ENCODE measurements at places on chromosomes 3 and 15.

GRCh38 chr3:107543666-107544065 lies 20.9 kb downstream of the BBX start:
- DNase-seq, result no peak

- DNase-seq, result no peak
These were observed 347.2 kb upstream of the TPRG1 start for GRCh38 chr3:188824566-188824965.

GRCh38 chr15:62942428-62942827 lies 100.1 kb upstream of the TPM1 start:
- DNase-seq, result no peak

- DNase-seq, result no peak
These were observed 8.4 kb downstream of the HSPBAP1 start for GRCh38 chr3:122785231-122785630.

GRCh38 chr15:23565395-23566070 lies at the start of gene MKRN3:
Gene MKRN3 (plus strand): TSS chr15:23565674. CDS start chr15:23565783, 109 bp downstream.
- DNase-seq, result no peak

DNA sequence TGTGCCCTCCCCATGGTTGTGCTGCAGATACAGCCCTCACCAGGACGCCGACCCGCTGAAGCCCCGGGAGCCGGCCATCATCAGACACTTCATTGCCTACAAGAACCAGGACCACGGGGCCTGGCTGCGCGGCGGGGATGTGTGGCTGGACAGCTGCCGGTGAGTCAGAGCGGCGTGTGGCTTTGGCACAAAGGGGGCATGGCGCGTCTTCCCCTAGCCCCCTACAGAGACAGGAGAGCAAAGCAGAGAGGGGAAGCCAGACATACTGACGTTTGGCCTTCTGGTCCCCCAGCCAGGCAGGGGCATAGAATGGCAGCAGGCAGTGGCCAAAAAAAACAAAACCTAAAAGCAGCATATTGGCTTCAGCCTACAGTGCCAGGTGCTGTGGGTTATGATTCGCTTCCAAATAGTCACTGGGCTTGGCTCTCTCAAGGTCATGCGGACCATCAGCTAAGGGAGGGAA lies 64.0 kb downstream of the MESD start:
- no peak for DNase-seq

- no peak for DNase-seq
These were observed 28.1 kb upstream of the INSYN1 start for GRCh38 chr15:73781038-73781925.

DNA sequence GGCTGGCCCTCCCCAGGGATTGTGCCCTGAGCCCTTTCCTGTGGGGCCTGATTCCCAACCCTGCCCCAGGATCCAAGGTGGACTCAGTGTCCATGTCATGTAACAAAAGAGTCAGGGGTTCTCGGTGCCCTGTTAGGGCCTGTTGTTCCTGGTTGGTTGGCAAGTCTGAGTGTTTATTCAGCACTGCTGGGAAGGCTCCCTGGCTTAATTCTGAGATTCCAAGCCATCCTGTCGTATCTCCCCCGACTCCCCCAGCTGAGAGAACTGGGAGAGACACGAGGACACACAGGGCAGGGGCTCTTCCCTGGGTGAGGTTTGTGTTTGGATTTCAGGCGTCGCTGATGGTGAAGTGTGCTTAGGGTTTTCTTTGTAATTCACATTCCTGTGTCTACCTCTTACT lies 78.3 kb downstream of the EEFSEC start:
- DNase-seq, result no peak

DNA sequence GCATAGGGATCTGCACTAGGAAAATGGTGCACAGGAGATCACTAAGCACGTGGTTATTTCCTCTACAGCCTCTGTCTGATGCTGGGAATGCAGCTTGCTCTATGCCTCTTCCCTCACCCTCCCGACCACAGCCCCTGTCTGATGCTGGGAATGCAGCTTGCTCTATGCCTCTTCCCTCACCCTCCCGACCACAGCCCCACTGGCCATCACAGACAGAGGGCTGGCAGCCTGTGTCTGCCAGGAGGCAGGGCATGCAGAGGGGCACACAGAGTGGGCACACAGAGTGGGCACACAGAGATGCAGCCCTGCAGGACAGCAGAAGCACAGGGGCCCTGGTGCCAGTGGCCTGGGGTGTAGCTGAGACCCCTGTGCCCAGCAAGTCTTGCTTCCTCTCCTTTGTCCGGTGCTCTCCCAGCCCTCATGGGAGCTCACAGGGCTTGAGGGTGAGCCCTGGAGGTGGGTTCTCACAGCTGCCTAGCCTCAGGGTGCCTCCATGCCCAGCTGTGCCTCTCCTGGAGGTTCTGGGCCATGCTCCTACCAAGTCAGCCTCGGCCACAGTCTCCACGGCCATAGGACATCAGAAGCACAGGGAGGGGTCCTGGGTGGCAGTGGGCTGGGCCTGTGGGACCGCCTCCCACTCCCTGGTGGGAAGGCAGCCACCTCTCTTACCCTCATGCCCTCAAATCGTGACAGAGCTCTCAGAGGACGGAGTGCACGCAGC lies 65.8 kb downstream of the EXOG start:
- DNase-seq, result no peak

DNA sequence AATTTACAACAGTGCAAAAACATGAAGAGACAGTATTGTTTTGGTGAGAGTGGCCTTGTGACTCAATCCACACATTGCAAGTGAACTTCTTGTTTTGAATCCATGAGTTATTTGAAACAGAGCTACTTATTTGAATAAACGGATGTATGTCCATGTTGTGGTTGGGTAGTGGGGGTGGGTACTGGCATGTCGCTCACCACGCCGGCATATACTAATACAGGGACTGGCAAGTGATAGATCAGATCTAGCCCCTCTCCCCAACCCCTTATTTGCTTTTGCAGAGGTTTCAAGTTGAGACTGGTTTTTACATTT lies 83.8 kb downstream of the EDEM1 start:
- no peak for DNase-seq

GRCh38 chr3:41847679-41848078 lies 114.2 kb downstream of the ULK4 start:
- DNase-seq, result no peak

GRCh38 chr3:15148614-15149013 lies 49.7 kb upstream of the RBSN start:
- no peak for DNase-seq

DNA sequence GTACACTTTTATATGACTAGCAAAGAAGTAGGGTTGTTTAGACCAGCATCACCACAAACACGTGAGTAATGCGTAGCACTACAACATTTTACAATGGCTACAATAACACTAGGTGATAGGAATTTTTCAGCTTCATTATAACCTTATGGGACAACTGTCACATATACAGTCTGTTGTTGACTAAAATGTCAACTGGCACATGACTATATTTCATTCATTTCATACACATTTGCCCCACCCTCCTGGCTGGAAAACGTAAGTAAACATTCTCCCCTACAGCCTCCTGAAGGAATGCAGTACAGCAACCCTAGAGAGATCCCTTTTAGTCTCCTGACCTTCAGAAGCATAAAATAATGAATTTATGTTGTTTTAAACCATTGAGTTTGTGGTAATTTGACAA lies 16.2 kb downstream of the RIOX2 start:
- DNase-seq, result no peak

GRCh38 chr3:72214066-72214951 lies 429.4 kb upstream of the PROK2 start:
- no peak for DNase-seq

DNA sequence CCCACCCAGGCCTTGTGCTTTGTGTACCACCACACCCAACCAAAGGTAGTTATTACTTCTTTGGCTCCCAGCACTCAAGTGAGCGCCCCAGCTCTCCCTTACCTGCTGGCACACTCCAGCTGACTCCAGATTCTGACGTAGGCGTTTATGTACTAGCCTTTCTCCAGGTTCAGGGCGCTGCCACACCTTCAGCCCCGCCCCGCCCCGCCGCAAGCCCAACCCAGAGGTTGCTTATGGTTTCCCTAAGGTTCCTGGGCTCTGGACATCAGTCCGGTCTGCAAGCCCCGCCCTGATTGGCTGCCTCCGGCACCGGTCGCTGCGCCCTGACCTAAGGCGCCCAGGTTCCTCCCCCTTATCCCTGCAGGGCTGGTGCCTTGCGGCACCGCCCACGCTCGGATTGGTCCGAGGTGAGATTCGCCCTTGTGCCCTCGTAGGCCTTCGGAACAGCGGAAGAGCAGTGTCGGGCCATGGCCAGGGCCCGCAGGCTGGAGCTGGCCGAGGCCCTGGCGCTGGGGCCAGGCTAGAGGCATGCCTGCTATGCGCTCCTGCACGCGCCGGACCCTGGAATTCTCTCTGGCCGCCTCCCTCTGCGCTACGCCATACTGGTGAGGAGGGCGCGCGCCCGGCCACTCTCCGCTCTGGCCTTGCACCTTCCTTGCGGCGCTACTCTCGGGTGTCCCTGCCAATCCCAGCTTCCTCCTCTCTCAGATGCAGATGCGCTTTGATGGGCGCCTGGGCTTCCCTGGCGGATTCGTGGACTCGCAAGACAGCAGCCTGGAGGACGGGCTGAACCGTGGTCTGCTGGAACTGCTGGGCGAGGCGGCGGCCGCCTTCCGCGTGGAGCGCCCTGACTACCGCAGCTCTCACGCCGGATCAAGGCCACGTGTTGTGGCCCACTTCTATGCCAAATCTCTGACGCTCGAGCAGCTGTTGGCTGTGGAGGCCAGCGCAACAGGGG lies 19.8 kb upstream of the NUDT16 start:
- DNase-seq, result no peak

DNA sequence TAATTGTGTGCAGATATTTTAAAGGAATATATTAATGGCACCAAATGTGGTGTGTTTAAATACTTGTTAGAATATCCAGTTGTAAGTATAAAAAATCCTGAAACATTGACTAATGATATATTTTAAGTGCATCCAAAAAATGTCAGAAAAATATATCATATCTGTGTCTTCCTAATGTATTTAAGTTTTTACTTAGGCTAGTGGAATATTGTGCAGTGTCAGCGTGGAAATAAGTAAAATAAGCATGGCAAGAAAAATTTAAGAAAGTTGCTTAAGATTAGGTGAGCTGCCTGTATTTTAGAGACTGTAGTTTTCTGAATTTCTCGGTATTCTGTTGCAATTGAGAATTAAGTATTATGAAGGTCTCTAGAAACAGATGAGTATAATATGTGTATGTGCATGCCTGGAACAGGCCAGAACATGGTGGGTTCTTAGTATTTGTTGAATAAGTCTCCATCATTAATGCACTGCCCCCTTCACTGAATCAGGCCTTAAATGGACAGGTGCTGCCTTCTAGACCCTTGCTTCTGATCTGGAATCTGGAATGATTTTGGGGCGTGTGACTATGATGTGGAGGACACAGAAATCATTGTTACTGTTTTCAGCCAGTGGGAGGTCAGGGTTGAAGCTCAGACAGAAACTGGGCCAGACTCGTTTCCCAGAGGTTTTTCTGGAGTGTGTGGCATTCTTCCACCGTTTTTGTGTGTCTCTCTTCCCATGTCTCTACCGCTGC lies 86.1 kb downstream of the TRAK1 start:
- no peak for DNase-seq

DNA sequence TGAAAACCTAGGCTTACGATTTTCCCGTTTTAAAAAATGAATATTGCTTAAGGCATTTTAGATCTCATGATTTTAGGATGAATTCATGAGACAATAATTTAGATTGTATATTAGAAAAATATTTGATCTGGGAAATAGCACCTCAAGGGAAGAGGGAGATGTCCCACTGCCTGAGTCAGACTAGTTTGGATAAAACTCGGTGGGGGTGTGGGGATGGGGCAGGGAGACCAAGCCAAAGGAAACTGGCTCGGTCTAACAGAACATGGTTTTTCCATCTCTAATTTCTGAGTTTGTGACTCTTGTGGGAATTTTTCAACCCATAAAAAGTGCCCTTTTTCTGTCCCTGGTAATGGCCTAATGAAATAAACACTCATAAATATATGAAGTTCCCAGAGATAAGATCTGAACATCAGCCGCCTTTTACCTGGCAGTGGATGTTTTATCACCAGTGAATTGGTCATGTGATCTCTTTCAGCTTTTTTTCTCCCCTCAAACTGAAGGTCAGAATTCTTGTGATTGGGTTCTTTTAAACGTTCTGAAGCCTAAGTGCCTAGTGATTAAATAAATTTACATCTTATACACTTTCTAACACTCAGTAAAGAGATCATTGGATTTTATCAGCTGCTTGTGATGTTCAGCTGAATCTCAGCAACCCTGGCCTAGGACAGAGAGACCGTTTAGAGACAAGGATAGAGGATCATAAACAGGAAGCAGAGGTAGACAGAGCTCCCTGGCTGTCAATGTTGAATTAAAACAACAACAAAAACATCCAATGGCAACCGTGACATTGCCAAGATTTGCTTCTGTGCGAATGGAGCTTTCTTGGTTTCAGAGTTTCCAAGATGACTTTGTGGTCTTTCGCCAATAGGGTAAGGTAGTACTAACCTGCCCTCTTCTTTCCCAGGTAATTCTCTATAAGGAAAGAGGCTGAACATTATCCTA lies 1038.2 kb downstream of the MCTP2 start:
- DNase-seq, result no peak

DNA sequence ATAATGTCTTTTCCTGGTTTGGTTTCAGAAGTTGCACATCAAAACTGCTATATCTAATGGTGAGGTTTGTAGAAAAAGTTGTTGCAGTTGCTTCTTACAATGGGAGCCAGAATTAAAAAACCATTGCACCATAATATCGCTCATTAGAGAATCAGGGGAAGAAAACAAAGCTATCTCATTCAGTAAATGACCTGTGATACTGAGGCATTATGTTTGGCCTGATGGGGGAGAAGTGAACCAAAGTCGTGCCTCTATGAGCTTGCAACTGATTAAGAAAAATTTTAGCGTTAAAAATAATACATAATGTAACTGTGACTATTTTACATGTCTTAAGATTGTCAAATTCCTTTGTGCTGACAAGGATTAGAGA lies 60.2 kb upstream of the ARHGEF26 start:
- DNase-seq, result no peak

DNA sequence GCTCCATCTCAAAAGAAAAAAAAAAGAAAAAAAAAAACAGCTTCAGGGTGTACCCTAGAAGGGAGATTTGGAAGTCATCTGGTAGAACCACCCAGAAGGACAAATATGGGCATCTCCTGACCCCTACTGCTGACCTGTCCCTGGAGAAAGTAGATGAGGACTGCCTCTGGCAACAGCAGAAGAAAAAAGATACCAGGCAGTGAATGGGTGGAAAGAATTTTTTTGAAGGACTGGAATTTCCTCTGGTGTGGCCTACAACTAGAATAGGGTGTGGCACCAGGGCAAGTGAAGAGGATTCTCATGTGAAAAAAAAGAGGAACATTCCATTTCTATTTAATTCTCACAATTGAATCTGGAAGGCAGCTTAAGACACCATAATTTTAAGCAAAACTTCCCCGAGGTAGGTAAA lies 3.1 kb downstream of the ANXA2 start:
- DNase-seq, result no peak

All from stimulated activated CD4-positive, alpha-beta T cell treated with anti-CD3 and anti-CD28 coated beads, TNF-alpha, amount 100 ng/mL, for 48 hours (primary cell).